ENCODE measurements at places on chromosomes 6 and 20. TPM values are rescaled to one million over a fixed set of nuclear protein-coding genes. Genes with fewer than 3 reads are reported as not detected.

GRCh38 chr6:135088818-135089809, 34.5 kb upstream of the HBS1L start:
- DNase-seq, result no peak

DNA sequence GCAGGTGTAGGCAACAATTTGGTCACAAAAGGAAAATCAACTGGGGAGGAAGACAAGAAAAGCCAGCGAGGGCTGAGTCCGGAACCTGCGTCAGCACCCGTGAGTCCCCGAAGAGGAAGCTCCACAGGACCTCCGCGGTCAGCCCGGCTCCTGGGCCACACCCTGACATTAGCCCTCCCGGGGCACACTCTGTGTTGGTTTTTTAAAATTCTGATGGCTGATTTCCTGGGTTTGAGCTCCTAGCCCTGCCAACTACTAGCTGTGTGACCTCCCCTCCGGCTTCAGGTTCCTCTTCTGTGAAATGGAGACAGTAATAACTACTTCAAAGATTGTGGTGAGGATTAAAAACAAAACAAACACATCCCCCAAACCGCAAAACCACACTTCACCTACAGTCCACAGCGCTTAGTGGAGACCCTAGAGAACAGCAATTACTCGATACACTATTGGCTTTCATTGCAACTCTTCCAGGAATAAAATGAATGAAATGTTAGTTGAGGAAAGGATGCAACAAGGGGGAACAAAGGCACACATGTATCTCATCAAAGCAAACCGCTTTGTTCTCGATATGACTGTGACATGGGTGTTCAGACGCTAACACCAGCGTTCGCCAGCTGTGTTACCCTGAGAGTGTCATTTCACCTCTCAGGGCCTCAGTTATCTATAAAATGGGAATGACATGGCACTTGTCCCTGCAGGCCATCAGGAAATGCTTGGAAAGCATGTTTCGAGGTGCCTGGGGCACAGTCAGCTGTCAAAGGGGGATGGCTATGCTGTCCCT, 985 bp downstream of the ZBP1 start:
- no peak for DNase-seq

DNA sequence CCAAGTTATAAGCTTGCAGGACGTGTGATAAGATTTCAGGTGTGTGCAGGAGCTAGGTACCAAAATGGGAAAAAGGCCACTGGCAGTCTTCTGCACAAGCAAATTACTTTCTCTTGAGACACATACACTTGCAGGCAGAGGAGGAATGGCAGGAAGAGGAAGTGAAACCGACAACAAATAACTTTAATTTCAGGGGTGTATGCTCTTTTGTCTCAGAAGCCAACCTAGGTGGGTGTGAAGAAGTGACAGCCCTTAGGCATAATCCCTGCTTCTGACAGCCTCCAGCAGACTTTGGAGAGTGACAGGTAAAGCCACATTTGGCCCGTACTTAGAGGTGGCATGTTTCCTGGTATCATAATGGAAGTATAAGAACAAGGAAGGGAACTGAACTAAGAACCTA, 118.8 kb upstream of the TRAF3IP2 start:
- DNase-seq, result no peak

The CD93 gene
- 35.7 TPM for polyA plus RNA-seq

The EHMT2 gene
- 111 TPM for polyA plus RNA-seq
